ENCODE measurements at places on chromosomes 1 and 21.

GRCh38 chr1:229270547-229271447 lies at the start of gene RAB4A:
RAB4A (plus strand) TSS chr1:229271111; CDS start chr1:229271340, 229 bp downstream.
- DNase-seq: peak; percentile 89

- no peak for DNase-seq
These were observed 19.9 kb upstream of the KCNJ6 start for GRCh38 chr21:37936010-37936785.

DNA sequence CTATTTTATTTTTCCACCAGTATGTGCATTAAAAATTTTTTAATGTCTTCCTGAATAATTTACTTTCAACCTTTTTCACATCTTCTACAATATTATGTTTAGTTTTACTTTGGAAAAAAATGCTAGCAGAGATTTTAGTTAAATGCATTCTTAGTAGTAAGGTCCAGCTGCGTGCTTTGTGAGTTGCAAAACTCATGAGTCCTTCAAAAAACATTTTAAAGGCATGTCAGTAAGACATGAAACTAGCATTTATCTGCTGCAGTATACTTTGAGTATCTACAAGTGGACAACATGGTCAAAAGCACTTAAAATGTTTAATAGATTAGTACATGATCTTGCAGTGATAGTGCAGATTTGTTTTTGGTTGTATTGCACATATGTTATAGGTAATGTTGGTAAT lies 139.0 kb downstream of the HS2ST1 start:
- DNase-seq: no peak

DNA sequence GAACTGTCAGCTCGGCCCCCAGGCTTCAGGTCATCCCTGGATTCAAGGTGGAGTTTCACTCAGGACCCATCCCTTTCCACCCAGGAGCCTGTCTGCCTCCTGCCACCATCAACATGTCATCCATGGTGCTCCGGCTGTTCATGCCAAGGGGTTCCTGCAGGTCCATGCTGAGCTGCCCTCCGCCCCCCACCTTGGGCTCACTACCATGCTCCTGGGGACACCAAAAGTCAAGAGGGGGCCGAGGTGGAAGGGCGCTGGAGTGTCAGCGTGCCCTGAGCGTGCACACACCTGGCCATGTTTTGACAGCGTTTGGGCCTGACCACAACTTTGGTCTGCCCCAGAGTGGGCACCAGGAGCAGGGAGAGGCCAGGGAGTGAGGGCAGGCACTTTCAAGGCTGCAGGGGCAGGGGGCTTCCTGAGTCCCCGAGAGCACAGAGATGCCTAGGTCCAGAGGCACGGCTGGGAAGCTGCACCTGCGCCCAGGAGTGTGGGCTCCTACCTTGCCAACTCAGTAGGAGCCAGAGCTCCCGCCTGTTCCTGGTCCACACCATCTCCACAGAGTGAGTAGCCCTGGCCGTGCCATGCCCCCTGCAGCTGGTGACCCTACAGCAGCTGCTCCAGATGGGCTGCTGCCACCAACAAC lies 639.6 kb upstream of the ZP4 start:
- no peak for DNase-seq

GRCh38 chr1:119000371-119001180 lies 12.4 kb upstream of the TBX15 start:
- DNase-seq: no peak

GRCh38 chr1:224447251-224447650 lies 12.7 kb upstream of the WDR26 start:
- DNase-seq: peak; percentile 88

GRCh38 chr1:205266611-205267305 lies 39.0 kb downstream of the TMCC2 start:
- DNase-seq: no peak

GRCh38 chr1:223344491-223344890 lies 19.5 kb downstream of the SUSD4 start:
- no peak for DNase-seq

GRCh38 chr1:99501871-99502270 lies 144.0 kb upstream of the PALMD start:
- no peak for DNase-seq

- DNase-seq: peak; percentile 50
These were observed 4.3 kb downstream of the THEM4 start for GRCh38 chr1:151905070-151905442.

DNA sequence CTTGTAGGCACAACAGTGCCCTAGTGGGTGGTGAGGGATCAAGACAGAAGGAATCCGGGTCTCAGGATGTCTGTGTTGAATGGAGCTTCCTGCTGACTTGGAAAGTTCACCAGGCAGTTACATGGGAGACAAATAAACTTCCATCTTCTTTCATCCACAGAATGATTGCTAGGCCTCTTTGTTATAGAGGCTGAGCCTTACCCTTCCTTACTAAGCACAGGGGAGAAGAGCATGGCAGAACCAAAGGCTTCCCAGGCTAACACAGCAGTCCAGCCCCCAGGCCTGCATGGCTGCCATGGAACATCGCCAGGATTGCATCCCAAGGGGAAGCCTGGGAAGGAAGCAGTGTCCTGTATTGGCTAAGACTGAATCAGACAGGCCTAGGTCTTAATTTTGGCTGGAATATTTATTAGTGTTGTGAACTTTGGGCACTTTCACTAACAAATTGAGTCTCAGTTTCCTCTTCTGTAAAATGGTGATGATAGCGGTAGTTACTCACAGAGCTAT lies 18.7 kb downstream of the HEYL start:
- DNase-seq: no peak

DNA sequence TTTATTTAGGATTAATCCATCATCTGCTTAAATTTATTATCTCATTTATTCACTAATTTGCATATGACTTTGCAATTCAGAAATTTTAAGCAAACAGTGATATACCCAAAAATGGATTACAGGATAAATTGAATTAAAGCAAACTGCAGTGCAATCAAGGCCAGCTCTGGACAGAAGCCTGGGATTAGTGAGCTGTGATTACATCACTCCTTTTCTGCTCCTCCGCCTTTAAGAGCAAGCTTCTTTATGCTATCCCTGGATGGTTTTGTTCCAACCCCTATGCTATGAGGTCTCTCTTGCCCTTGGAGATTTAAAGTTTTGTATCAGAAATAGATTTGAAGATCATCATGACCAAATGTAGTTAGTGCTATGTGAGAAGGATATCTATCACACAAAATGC lies 32.6 kb downstream of the GPR52 start:
- DNase-seq: no peak

GRCh38 chr1:113692824-113693431 lies 66.4 kb downstream of the PHTF1 start:
- DNase-seq: no peak

GRCh38 chr1:220380885-220381284 lies 108.6 kb upstream of the RAB3GAP2 start:
- no peak for DNase-seq

GRCh38 chr1:78155121-78155520 lies 109.4 kb downstream of the GIPC2 start:
- DNase-seq: no peak

- DNase-seq: peak; percentile 98
These were observed at the start of gene POU2F1 for GRCh38 chr1:167220537-167221125. POU2F1 (plus strand) TSS chr1:167220886; CDS start chr1:167220898, 12 bp downstream.

- DNase-seq: no peak
These were observed 831.1 kb downstream of the LRRIQ3 start for GRCh38 chr1:73366734-73367413.

DNA sequence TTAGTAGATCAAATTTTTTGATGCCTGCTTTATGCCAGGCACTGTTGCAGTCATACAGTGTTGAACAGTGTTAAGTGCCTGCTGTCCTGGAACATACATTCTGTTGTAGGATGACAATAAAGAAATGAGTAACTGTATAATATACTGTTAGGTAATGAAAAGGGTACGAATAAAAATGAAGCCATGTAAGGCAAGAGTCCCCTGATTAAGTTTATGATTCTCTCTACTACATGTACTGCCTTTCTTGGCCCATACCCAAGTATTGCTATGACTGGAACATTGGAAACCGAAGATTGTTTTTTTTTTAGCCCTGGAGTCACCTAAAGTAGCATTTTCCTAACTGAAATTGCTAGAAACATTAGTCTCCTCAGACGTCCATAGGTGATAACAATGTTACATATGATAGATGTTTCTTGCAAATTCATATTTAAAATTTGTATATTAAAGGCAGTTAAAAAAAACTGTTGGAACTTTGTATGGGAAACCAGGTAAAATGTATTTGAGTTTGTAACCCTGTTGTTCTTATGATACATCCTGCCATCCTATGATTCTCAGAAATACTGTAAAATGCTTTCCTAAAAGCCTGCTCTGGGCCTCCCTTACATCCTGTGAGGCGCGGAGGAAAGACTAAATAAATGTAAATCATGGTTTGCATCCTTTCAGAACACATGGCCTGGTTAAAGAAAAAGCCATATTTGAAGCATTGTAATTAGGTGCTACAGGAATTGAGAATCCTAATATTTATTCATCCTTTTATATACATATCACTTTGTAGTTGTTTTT lies 5.8 kb downstream of the ATP5PB start:
- DNase-seq: no peak

DNA sequence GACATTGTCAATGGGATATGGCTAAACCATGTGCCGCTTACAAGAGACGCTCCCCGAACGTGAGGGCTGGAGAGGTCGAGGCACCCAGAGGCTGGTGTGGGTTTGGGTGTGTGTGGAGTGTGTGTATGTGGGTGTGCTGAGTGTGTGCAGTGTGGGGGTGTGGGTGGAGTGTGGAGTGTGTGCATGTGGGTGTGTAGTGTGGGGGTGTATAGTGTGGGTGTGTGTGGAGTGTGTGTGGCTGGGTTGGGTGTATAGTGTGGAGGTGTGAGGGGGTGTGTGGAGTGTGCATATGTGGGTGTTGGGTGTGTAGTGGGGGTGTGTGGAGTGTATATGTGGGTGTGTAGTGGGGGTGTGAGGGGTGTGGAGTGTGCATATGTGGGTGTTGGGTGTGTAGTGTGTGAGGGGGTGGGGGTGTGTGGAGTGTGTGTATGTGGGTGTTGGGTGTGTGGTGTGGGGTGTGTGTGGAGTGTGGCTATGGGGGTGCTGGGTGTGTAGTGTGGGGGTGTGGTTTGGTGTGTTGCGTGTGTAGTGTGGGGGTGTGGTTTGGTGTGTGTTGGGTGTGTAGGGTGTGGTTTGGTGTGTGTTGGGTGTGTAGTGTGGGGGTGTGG lies 42.2 kb downstream of the SLC19A1 start:
- DNase-seq: no peak

DNA sequence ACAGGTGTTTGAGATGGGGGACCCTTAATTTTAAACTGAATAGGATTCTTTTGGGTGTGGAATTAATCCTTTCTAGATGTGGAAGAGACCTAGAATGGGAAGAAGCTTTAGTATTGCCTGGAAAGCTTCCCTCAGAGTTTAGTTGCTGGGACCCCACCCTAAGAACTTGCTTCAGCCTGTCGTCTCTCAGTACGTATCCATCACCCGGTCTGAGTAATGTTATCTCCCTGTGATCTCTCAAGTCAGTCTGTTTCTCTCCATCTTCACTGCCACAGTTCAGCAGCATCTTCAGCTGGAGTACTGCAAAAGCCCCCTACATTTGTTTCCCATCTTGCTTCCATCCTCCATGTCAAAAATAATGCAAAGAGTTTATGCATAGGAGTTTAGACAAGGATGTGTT lies 28.9 kb downstream of the CNST start:
- no peak for DNase-seq

DNA sequence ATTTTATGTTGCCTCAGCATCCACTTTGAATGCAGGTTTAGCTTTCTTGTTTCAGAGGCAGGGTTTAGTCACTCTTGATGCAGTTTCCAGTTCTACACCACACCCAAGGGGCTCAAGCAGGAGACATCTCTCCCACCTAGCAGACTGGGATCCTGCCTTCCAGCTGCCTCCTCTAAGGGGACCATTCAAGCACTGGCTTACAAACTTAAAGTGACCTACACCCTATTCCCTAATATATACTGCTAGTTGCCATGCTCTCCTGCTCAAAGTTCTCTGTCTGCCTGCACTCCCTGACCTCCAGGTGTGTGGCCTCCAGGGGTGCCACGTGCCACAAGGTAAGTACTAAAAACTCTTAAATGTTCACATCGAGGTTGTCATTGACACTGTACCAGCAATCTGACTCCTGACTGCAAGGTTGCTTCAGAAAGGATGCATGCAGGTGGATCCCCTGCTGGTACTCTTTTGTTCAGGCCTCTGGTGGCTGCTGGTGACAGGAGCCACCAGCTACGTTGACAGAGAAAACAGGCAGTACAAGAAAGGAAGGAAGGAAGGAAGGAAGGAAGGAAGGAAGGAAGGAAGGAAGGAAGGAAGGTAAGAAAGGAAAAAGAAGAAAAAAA lies 185.9 kb downstream of the COQ8A start:
- DNase-seq: no peak

DNA sequence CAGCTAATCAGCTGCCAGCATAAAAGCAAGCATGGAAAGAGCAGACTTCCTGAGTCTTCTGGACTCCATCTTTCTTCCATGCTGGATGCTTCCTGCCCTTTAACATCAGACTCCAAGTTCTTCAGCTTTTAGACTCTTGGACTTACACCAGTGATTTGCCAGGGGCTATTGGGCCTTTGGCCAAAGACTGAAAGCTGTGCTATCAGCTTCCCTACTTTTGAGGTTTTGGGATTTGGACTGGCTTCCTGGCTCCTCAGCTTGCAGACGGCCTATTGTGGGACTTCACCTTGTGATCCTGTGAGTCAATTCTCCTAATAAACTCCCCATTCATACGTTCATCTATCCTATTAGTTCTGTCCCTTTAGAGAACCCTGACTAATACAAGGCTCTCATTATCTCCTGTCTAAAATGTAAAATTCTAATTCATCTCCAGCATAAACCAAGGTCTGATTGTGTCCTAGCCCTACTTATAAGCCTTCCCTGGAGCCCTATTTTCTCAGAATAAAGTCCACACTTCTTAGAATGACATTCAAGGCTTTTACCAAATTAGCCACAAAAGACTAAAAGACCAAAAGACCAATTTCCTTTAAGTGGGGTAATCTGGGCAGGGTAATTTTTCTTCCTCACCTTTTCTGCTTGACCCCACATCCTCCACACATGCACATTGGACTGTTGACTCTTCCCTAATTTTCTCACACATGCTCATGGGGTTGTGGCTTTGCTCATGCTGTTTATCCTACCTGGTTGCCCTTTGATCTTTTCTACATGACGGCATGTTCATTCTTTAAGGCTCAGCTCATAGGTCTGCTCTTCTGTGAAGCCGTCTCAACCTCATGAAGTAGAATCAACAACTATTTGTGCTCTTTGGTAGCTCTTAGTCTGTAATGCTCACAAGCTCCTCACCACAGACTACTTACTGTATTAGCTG lies 18.1 kb upstream of the ENAH start:
- DNase-seq: no peak

DNA sequence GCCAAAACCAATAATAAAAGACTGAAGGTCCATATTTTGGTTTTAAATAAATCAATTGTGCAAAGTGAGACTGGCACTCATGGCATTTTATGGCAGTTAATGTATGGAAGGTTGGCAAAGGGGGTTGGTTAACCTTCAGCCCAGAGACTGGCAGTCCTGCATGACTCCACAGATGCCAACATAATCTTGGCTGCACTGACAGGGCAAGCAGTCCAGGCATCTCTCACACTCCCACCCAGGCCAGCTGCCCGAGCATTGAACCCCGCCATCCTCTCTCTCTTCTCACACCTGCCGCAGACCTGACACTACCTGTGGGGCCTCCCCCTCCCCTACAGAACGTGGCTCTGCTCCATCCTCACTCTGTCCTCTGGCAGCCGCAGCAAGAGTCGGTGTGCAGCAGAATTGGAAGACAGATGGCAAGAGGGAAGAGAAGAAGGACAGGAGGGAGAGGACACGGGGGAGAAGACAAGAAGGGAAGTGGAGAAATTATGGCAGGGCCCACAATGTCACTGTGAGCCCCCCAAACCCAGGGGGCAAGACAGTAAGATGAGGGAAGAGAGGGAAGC lies 43.7 kb downstream of the ITPKB start:
- DNase-seq: no peak

GRCh38 chr1:171484760-171485374 lies 463 bp upstream of the PRRC2C start:
- DNase-seq: no peak
